ENCODE measurements at places on chromosomes 13 and 19.

GRCh38 chr13:113000575-113000974 is 31.6 kb downstream of the MCF2L start:
- DNase-seq: no peak

- peak; percentile 29 for DNase-seq
These were observed 316.3 kb downstream of the DLEU7 start for GRCh38 chr13:50527188-50527587.

DNA sequence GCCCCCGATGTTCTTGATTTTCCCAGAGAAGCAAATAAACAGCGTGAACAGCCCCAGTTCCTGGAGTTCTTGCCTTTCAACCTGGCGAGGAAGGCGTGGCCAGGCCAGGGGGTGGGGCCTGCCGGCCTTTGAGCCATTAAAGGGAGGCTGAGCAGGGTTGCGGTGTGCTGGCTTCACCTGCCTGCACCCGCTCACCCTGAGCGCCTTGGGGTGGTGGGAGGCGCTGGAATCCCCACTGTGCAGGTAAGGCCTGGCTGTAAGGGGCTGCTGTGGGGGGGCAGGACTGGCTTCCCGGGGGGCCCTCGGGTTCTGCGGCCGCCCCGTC is 2.7 kb upstream of the MISP start:
- DNase-seq: no peak

- DNase-seq: no peak
These were observed 72.4 kb downstream of the NHLRC3 start for GRCh38 chr13:39110518-39111097.
